ENCODE measurements at places on chromosomes 12 and 14.

- DNase-seq: no peak
These were observed 64.5 kb downstream of the DUSP16 start for GRCh38 chr12:12498210-12498609.

GRCh38 chr12:53696285-53696654 is 20.4 kb upstream of the ATP5MC2 start:
- DNase-seq: no peak

DNA sequence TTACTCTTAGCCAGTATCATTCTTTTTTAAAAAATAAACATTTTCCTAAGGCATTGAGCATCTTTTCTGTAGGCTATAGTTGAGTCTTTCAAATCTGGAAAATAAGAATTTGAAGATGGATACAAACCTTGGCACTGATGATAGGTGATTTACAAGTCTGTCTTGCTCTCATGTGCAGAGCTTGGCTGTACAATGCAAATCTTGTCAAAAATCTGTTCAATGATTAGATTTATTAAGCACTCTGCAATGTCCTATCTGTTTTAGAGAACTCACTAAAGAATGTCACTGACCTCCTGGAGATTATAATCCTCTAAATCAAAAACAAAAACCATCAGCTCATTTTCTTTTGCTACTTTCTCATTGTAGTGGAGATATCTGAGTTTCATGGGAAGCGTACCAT is 42.8 kb upstream of the AMIGO2 start:
- no peak for DNase-seq

GRCh38 chr12:92085040-92085735 is 60.5 kb downstream of the BTG1 start:
- DNase-seq: no peak

DNA sequence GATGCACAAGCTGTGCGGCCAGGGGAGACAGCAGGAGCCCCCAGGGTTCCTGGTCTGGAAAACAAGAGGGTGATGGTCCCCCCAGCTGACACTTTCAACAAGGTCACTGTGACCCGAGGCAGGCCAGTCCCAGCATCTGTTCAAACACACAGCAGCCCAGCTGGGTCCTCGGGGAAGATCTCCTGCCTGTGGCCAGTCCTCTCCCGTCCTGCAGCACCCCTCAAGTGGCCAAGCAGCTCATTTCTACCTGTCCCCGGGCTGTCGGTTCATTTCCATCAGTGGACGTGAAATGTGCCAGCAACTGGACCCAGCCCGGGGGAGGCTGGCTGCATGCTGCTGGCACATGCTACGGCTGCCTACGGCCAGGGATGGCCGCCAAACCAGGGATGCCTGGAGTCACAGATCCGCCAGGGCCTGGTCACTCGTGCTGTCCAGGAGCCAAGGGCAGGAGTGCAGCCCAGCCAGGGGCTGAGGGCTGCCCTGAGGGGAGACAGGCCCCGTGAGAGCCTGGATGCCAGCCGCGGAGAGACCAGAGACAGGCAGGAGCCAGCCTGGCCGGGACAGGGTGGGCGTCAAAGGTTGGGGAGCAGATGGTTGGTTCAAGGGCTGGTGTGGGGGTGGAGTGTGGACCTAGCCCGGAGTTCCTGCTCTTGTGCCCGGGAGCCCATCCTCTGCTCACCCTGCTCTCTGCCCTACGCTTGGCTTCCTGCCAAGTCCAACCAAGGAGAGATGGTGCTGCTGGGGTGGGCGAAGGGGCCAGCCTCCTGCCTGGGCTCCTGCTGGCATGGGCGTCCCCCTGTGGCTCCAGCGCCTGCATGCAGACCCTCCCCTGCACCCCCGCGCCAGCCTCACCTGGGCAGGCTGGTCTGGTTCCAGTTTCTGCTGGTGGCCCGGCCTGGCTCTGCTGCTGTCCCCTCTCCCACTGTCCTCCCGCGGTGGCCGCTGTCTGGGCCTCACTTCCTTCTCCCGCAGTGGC is 143.8 kb downstream of the ADGRD1 start:
- no peak for DNase-seq

GRCh38 chr12:54388237-54389133 is 4.0 kb upstream of the ZNF385A start:
- no peak for DNase-seq

GRCh38 chr14:57963071-57963470 is 97.2 kb upstream of the SLC35F4 start:
- no peak for DNase-seq

DNA sequence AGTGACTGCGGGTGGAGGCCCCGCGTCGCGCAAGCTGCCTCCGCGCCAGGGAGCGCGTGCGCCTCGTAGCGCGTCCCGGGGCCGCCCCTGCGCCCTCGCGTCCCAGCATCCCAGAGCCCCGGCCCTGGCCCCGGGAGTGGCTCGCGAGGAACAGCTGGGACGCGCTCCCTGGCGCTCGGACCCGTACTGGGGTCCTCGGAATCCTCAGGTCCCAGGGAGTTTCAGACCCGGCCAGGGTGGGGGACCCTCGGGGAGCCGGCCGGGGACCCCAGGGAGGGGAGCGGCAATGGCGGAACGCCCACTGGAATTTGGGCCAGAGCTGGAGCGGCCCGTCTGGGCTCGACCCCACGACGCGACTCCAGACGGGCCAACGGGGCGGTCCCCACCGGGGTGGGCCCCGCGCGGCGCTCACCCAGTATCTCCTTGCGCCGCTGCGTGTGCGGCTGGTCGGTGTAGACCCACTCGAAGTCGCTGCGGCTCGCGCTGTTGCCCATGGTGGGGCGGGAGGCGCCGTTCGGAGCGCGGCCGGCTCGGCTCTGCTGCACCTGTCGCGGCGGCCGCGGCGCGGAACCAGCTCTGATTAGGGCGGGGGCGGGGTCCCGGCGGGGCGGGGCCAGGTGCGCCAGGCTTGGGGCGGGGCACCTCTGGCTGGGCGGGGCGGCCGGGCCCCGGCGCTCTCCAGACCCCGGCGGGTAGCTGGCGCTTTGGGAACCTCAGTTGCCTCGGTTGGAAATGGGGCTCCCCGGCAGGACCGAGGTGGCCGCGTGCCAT is at the start of gene DEGS2:
Gene DEGS2 (minus strand): TSS at position 552 of the 771 bp plus-strand sequence. CDS start 58 bp downstream, at position 494.
- no peak for DNase-seq

GRCh38 chr12:91637789-91638624 is 455.4 kb upstream of the DCN start:
- no peak for DNase-seq

DNA sequence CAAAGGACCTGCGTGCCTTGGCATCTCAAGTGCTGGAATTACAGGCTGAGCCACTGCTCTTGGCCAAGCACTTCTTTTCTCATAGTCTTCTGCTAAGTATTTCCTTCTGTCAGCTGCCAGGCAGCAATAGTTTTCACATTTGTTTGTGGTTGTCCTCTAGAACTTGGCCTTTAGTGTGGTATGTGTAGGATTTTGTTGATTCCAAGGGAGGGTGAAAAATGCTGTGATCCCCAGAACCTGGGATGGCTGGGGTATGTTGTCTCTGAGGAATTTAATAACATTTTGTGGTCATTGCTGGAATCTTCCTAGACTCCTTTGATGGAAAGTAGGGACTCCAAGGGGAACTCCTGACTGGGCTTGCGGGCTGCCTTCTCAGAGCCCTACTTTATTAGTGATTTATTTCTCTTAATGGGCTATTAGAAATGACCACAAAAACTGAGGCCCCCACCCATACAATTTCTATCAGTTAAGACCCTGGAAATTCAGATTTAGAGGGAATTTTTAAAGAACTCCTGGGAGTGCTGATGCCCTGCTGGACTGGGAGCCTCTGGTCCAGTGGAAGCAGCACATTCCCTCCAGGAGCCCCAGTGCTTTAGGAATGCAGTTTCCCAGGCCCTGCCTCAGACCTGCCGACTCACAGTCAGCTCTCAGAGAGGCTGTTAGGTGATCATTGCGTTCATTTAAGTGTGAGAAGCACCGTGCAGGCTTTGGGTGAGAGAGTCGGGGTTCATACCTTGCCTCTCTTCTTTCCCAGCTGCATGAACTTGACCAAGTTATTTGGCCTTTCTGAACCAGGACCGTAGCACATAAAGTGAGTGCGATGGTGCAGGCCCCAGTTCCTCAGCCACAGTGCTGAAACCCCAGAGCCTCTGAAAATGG is 22.7 kb downstream of the TRAF3 start:
- no peak for DNase-seq

- DNase-seq: no peak
These were observed 315.6 kb upstream of the ATP2B1 start for GRCh38 chr12:90024262-90024661.

DNA sequence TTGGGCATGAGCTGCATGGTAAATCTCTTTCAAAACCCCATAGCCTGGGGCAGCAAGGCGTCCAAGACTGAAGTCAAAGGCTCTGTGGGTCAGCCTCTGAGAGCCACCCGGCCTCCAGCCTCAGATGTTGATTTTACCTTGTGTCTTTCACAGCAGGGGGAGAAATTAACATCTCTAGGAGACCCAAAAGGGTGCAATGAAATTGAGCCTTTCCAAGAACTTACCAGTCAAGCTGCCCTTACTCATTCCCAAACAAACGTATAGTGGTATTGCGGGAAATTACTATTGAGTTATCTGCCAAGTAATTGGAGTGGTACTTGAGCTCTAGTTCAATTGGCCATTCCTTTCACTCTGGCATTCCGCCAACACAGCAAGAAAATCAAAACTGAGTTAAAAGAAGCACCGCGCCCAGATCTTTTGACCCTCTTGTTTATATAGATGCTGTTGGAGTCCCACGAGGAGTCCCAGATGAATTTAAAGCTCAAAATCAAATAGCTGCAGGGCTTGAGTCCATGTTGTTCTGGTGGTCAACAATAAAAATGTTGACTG is 380.7 kb upstream of the SYT1 start:
- DNase-seq: no peak

- no peak for DNase-seq
These were observed 20.1 kb downstream of the STX2 start for GRCh38 chr12:130818635-130819576.

GRCh38 chr12:120649442-120650232 is 9.2 kb downstream of the CABP1 start:
- no peak for DNase-seq

DNA sequence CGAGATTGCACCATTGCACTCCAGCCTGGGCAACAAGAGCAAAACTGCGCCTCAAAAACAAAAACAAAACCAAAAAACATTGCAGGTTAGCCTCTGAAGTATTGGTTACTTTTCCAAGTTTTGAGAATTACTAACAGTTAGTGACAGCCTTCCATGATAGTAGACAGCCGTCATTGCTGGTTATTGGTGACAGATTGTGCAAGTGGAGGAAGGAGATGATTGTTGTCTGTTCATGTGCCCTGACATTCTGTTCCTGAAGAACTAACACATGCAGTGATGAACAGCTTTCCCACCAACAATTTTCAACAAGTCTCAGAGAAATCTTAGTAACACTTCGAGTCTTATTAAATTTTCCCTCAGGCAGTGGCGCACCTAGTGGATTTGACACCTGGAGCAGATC is 89.3 kb upstream of the NAP1L1 start:
- DNase-seq: no peak

DNA sequence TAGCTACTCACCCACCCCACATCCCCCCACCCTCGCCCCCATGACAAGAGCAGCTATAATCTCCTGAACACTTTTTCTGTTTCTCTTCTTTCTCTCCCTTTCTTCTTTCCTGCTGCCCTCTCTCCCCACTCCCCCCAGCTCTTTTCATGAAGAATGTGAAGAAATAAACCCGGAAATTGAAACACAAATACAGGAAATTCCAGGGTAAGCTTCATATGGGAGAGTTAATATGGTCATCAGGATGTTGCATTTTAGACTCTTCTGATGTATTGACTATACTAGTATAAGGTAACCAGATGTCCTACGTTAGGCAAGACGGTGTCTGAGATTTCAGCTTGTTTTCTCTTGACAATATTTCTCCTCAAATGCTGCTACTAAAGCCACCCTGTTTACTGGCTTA is 41.6 kb upstream of the LRIG3 start:
- no peak for DNase-seq

- DNase-seq: peak; percentile 73
These were observed 9.1 kb upstream of the NEMF start for GRCh38 chr14:49861699-49862088.

- no peak for DNase-seq
These were observed 194.6 kb upstream of the KRR1 start for GRCh38 chr12:75705749-75706711.

DNA sequence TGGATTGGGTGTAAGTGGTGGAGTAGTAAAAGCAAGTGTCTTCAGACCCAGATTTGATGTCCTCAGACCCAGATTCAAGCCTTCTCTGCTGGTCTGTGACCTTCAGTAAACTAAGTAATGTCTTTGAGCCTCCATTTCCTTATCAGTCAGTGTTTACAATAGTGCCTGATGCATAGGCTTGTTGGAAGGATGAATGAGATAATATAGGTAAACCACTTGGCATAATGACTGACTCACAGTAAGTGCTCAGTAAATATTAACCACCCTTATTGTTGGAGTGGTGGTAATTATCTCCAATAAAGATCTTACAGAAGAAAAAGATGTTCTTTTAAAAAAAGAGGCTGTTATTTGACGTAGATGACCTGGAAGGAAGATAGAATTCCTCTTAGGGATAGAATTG is 86.2 kb downstream of the IGF1 start:
- DNase-seq: no peak

DNA sequence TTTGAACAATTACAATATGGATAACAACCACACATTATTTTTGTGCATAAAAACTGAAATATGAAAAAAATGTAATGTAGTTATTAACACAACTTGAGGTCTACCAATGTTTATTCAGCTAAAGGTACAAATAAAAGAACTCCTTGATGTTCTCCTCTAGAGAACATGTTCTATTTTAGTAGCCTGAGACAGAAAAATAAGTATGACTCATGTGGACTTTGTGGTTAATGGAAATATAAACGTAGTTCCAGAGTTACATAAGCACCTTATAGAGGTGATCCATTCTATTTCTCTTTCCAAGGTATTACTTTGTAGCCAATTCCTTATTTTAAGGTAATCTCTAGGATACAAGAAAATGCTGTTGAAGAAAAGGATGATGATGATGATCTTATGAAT is 25.7 kb downstream of the ALKBH1 start:
- no peak for DNase-seq

DNA sequence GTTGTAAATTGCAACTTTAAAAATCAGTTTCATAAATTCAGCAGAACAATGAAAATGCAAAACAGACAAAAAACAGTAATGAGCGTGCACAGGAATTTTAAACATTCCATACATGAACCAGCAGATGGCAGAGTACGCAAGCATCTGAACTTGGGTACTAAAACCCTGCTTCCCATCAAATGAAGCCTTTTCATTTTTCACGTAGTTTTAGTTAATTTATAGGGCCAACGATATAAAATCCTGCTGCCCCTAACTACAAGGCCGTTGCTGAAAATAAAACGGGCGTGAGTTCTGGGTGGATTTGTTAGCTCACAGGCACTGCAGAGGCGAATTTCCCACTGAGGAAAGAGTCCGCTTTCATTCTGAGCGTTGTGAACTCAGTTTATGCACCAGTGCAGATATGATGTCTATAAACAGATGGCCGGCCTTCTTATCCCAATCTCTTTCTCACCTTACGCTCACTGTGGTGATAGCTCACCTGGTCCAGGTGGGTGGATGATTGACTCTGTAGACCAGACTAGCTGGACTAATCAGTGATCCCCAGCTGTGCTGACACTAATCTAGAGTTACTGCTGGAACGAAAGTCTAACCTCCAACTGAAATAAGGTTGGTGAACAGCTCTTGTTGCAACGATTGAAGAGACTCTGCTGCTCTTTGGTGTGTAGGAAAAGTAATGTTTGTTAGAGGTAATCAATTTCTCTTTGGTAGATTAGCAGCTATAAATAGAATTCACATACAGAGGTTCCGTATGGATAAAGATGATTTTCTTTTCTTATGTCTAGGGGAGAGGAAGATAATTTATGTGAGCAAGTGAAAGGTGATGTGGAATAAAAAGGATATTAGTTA is 89.2 kb downstream of the PDZRN4 start:
- DNase-seq: peak; percentile 9

GRCh38 chr14:104331871-104332605 is 193.7 kb downstream of the KIF26A start:
- no peak for DNase-seq

GRCh38 chr12:39459027-39459434 is 16.1 kb upstream of the KIF21A start:
- DNase-seq: no peak
